RWPE1 (cell line): ENCODE measurements at places on chromosomes 7 and 10.

- DNase-seq: no peak
Observed at GRCh38 chr10:78434886-78435285, 401.2 kb downstream of the RPS24 start.

- DNase-seq: no peak
Observed at GRCh38 chr10:115272482-115272881, 179.3 kb downstream of the ATRNL1 start.

GRCh38 chr7:13879994-13880686, 109.3 kb downstream of the ETV1 start:
- peak; percentile 68 for DNase-seq

DNA sequence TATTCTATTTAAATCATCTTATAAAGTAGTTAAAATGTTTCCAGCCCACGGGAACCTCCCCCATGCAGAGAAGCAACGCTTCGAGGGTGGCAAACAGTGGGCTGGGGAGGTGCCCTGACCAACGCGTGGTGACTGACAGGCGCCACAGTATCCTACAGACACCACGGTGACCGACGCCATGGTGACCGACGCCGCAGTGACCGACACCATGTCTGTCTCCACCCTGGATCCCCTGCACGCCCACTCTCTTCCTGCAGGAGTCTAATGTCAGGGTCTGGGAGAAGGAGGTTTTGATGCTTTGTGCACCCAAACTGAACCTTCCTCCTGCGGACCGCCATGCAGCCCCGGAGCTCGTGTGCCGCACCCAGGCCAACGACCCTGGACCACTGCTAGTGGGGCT, 464.4 kb downstream of the PTPRN2 start:
- no peak for DNase-seq

GRCh38 chr10:86940677-86941076, 16.7 kb downstream of the MMRN2 start:
- DNase-seq: no peak

DNA sequence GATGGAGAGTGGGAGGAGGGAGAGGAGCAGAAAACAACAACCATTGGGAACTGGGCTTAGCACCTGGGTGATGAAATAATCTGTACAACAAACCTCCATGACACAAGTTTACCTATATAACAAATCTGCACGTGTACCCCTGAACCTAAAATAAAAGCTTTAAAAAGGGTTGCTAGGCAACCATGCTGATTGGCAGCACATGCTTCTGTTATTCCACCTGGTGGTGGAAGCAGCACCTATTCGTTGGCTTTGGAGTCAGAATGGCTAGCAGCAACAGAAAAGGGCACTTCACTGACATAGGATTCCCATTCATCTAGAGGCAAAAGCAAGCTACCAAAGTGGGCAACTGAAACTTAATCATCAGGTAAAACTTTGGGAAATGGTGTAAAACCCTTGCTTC, 57.1 kb downstream of the RELN start:
- no peak for DNase-seq

DNA sequence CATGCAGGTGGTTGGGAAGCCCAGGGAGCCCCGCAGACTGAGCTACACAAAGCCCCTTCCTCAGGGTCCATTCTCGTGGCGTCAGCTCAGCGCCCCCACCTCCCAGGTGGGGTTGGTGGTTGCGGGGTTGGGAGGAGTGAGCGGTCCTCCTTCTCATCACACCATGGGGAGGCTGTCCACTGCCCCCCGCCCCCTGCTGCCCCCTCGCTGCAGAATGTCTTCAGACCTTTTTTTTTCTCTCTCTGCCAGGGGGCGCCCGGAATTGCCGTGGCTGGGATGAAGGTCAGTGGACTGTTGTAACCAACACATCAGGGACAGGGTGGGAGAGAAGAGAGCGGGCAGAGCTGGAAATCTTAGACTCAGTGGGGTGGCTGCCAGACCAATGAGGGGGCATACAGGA, 116.3 kb downstream of the COL13A1 start:
- no peak for DNase-seq

DNA sequence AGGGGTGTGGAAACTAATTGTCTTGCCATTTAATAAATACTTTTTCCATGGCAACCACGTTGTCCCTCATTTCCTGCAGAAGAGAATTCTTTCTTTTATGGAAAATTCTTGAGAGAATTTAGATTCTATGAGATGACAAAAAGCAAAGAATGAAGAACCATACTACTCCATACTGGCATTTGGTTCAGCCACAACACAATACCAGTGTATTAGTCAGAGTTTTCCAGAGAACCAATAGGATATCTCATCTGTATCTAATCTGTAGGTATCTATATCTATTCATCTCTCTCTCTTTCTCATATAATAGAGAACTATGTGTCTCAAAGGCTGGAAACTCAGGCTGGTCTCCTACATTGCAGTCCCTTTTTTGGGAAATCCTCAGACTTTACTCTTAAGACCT, 44.6 kb upstream of the NAMPT start:
- DNase-seq: no peak

DNA sequence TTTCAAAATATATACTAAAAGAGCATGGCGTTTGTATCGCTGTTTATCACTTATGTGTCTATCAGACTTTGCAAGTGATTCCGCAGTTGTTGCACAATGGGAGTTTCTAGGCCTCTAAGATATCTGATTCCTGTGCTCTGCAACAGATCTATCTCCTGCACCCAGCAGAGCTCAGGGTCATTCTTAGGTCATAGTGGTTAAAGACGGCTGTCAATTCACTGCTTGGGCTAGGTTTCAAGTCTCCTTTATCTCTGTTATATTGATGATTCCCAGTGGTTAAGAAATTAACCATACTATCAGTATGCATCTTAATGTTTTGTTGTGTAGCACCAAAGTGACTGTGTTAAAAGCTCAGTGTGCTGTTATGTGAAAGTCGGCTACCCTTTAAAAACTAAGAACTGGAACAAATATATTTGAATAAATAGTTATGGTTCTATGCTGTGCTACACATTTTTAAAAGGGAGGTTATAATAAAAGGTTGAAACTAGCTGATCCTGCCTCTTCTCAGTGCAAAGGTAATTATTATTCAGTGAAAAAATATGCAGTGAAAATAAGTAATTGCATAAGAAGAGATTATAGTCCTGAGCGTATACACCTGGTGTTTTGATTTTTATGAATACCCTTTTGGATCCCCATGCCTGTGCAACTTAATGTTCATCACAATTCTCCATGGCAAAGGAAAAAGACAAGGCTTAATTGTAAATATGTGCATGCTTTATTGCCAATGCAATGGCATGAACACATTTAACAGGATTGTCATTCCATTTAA, 24.0 kb downstream of the HOXA1 start:
- no peak for DNase-seq

GRCh38 chr10:97572214-97572989, at the start of gene ANKRD2:
ANKRD2 (plus strand) TSS chr10:97572779; CDS start chr10:97572789, 10 bp downstream.
- DNase-seq: peak; percentile 67

DNA sequence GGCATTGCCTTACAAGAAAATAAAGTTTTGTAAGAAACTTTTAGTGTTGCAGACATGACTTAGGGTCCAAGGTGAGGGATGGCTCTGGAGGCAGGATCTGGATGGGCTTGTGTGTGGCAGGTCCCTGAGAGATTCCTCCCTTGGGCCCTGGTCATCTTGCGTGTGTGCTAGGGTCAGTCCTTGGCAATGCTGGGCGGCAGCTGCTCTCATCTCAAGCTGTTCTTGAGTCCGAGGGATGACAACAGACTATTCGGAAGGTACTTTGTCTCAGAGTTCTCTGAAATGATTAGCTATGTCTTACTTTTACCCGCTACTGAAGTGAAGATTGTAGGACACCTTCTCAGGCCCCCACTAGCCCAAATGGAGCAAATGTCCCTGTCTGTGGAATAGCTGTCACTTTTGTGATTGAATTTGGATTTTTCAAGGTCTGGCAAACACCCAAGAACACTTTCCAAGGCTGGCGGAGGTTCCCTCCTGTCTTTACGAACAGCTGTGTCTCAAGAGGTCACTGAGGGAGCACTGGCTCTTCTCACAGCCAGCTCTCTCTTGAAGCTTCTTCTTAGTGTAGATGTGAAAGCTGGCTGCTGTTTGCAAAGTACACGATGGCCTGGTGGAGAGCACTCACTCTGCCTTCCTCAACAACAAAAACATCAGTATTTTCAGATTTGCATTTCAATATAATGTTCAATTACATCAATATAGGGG, 253.6 kb downstream of the STK31 start:
- DNase-seq: no peak

DNA sequence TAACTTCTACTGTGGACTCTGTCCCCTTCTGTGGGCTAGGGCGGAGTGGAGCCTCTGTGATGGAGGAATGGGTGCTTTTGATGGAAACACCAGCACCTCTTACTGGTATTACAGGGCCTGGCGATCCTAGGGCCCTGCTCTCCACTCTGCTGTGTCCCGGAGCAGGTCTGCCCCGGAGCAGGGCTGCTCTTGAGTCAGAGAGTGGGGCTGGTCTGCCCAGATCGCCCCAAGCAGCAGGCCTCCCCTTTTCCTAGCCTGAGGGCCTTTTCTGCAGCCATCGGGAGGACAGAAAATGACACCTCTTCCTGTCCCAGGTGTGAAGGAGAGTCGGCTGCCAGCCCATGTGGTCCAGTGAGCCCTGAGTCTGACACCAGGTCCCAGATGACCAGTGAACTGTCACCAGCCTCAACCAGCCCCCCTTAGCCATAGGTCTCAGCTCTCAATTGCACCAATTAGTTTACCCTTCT, 1.4 kb downstream of the ZNF282 start:
- no peak for DNase-seq

DNA sequence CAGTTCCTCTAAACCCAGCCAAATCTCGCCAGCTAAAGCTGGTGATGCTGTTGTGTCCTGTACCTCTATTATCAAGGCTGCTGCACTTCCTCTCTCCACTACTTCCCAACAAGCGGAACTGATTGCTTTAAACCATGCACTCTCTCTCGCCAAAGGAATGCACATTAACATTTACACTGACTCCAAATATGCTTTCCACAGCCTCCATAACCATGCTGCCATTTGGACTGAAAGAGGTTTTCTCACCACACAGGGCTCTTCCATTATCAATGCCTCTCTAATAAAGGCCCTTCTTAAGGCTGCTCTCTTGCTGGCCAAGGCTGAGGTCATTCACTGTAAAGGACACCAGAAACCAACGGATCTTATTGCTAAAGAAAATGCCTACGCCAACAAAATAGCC, 11.4 kb upstream of the LRRC61 start:
- no peak for DNase-seq

- no peak for DNase-seq
Observed at GRCh38 chr10:28680358-28680752, 3.0 kb downstream of the BAMBI start.

- DNase-seq: no peak
Observed at GRCh38 chr7:148684289-148684830, 14.3 kb upstream of the CUL1 start.

- DNase-seq: no peak
Observed at GRCh38 chr10:71816421-71816851, 34.6 kb downstream of the PSAP start.

GRCh38 chr10:5033061-5033778, 29.6 kb upstream of the AKR1C2 start:
- peak; percentile 83 for DNase-seq

- no peak for DNase-seq
Observed at GRCh38 chr10:44569193-44570091, 184.5 kb upstream of the CXCL12 start.

GRCh38 chr7:21251151-21251800, 176.6 kb upstream of the SP4 start:
- DNase-seq: no peak

DNA sequence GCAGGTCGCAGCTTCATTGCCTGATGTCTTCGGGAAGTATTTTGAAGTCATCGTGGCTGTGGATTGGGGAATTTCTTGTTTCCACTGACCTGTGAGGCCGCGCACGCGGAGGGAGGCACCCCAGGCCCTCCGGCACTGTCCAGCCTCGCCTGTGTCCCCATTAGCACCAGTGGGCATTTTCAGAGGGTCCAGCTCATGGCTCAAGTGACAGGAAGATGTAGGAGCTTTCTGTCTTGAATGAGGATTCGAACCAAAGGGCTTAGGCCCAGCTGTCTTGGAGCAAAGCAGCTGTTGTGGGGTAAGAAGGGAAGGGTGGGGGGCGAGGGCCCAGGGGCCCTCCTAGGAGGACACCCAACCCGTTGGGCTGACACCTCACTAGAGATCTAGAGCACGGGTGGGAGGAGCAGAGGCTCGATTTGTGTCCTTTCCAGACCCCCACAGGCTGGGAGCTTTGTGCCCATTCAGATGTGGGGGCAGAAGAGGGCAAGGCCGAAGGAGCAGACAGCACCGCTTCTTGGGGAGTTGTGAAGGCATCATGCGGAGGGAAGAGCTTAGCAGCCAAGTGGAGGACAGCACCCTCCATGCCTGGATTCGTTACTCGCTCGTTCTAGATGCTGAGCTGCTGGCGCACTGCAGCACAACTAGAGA, 914 bp downstream of the ZNF37A start:
- peak; percentile 3 for DNase-seq

DNA sequence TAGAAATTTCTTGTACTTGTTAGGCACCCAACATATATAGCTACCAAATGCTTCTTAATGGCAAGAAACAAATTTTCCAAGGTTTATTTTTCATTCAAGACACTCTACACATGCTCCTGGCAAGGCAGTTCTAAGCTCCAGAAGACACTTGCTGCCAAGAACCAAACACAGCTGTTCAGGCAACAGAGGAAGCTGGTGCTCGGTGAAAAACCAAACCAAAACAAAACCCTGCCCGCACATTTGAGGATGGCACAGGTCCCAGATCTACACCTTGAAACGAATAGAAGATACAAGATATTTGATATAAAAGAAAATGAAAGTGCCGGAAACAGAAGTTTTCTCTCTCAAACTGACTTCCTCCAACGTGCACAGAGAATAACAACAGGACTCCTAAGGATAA, 4.9 kb upstream of the DNTT start:
- no peak for DNase-seq

DNA sequence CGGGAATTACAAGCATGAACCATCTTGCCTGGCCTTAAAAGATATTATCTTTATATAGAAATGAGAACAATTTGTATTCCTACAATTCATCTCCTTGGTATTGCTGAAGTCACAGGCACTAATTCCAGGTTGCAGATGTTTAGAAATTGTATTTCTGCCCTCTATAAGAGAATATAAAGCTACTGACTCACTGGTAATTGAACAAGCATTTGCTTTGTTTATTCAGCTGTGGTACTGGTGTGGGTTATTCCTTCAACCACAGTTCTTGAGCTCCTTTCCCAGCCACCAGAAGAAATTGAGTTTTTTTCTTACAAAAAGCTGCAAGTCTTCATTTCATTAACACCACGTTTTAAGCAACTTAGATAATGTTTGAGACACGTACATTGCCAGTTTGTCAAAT, 29.0 kb upstream of the MPP7 start:
- peak; percentile 27 for DNase-seq
